ENCODE measurements at places on chromosomes 12 and 14.

GRCh38 chr12:1875608-1876007, 42.8 kb downstream of the CACNA2D4 start:
- no peak for DNase-seq

- peak; percentile 43 for DNase-seq
These were observed 172.2 kb upstream of the GZMB start for GRCh38 chr14:24806061-24806678.

DNA sequence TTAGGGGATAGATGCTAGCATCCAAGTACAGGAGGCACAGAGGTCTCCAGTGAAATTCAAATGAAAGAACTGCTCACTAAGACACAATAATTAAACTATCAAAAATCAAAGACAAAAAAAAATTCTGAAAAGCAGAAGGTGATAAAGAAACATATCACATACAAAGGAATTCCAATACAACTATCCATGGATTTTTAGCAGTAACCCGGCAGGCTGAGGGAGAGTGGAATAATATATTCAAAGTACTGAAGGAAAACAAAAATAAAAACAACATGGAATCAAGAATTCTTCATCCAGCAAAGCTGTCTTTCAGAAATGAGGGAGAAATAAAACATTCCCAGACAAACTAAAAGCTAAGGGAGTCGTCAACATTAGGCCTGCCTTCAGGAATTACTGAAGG, 31.9 kb downstream of the A2M start:
- no peak for DNase-seq

GRCh38 chr12:29146196-29146595, 2.9 kb upstream of the FAR2 start:
- DNase-seq, result no peak

DNA sequence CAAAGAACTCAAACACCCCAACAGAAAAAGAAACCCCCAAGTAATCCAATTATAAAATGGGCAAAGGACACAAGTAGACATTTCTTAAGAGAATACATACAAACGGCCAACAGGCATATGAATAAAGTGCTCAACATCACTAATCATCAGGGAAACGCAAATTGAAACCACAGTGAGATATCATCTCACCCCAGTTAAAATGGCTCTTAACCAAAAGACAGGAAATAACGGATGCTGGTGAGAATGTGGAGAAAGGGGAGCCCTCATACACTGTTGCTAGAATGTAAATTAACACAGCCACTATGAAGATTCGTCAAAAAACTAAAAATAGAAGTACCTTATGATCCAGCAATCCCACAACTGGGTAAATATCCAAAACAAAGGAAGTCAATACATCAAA, 52.4 kb downstream of the CLMN start:
- DNase-seq, result no peak

DNA sequence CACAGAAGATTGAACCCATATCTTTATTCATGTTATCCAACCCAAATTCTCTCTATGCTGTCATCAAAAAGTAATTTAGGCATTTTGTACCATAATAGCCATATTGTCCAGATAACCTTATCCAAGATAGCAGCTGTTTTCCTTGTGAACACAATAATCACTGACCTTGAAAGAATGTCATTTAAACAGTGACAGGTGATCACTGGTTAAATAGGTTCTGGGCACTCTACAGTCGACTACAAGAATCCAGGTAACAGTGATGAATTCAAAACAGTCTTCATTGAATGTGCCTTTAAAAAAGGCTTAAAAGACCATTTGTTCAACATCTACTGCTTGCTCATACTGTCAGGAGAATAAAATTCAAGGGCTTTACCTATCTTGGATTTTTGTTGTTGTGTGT, 4.6 kb upstream of the SPX start:
- DNase-seq, result no peak

DNA sequence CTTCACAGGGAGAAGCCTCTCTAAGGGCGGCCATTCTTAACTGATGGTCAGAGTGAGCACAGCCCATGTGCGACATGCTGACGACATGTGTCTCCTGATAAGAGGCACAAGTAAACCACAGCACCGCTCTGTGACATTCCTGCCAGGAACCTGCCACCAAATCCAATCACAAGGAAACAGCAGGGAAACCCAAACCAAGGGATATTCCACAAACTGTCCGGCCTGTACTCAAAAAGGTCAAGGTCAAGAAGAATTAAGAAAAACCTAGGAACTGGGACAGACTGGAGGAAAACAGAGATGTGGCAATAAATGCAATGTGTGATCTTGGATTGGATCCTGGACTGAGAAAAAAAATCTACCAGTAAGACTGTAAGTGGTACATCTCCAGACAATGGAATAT, 91.9 kb downstream of the SYNE3 start:
- DNase-seq, result no peak

DNA sequence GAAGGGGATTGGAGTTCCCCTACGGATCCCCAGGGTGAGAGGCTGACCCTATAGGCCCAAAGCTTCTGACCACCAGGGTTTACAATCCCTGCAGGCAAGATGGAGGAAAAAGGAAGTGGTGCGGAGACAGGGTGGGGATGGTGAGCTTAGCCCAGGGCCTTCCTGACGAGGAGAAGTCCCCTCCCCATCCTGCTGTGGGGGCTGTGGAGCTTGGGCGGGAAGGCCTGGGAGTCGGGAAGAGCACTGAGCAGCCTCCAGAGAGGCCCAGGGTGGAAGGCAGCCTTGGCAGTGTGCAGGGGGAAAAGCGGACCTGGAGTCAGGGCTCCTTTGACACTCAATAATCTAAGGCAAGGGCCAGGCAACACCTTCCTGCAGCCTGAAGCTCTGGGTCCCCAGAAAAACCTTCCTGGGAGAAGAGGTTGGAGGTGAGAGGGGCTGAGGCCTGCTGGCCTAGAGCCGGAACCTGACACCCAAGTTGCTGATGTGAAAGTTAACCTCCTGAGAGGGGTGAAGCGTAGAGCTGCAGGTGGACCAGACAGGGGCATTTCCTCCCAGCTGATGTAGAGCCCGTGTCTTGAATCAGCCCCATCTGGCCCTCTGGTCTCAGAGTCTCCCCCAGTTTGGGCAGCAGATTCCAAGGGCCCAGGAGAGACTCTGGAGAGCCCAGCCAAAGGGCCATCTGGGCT, 6.0 kb downstream of the HDAC7 start:
- DNase-seq, result no peak

GRCh38 chr12:52817699-52818238, 3.9 kb upstream of the KRT4 start:
- no peak for DNase-seq

DNA sequence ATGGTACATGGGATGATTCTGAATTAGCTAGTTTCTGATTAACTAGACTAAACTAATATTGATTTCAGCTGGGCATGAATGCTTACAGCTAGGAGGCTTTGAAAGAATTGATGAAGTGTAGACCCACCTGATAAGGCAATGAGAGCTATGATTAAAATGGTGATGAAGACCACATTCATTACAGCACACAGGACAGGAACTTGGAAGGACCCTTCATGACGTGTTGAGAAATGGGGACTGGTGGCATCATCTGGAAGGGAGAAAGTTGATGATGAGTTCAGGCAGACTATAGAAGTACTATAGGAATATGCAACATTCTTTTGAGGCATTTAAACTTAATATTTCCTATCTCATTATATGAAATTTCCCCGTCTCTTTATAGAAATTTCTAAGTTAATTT, 4.5 kb downstream of the CD69 start:
- no peak for DNase-seq

- no peak for DNase-seq
These were observed 451.7 kb downstream of the NPAS3 start for GRCh38 chr14:33390335-33390734.

DNA sequence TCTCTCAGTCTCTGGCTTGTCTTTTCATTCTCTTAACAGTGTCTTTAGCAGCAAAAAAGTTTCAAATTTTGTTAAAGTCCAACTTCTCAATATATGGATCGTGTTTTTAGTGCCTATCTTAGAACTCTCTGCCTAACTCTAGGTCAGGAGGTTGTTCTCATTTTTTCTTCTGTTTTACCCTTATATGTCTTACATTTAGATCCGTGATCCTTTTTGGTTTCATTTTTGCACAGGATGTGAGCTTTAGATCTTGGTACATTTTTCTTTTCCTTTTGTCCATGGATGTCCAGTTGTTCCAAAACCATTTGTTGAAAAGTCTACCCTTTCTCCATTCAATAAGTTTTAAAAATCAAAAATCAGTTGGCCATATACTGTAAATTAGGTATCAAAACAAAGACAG, 6.8 kb downstream of the VRK1 start:
- no peak for DNase-seq

Data from hypothalamus (tissue), 51 donors.